ENCODE measurements at places on chromosomes 11 and 22.

GRCh38 chr11:68122936-68123539 is 1.9 kb upstream of the CHKA start:
- DNase-seq: no peak

DNA sequence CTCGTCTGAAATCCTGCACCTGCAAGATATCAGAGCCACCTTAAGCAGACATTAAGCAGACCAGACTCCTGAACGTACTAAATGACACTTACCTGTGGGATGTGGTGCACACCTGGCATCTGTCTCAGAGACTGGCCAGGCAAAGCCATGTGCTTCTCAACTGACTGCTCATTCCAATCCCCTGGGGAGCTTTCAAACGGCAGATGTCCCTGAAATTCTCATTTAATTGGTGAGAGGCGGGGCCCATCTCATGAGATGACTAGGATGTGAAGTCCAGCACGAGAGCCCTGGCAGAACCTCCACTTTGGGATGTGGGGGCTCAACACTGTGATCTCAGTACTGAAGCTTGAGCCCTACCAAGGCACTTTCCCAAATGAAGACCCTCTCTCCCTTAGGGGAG is 84.9 kb upstream of the HMGXB4 start:
- DNase-seq: no peak

DNA sequence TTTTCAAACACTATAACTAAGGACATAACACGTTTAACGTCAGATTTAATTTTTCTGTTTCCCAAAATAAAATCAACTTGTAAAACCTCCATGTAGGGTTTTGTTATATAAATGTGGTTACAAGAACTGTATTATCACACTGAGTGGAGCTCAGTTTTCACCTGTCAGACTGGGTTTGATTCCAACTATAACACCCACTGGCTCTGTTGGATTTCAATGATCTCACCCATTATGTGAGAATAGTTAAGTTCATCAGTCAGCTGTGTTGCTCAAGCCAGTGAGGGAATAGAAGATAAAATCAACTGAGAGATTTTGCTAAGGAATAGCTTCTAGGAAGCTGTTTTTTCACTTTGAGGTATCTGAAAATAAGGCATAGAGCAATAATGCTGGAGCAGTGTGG is 5.1 kb upstream of the OR52R1 start:
- no peak for DNase-seq

GRCh38 chr11:15912291-15912690 is 444.1 kb downstream of the SOX6 start:
- no peak for DNase-seq

- DNase-seq: no peak
These were observed 45.5 kb downstream of the ADM start for GRCh38 chr11:10350334-10350733.

DNA sequence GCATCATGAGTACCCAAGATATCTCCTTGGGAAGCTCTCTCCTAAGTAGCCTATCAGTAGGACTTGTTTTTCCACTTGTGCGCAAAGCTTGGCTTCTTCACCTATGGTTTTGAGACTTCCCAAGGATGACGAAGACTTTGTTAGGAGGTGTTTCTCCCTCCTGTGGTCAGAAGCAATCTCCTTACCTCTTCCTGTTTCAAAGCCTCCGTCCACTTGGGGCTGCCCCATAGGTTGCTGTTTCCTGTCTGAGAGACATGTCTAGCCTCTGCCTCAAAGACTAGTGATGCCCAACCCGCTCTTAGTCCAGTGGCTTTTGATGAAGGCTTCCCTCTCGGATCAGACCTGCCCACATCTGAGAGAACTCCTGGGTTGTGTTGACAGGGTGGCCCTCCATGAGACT is 92.9 kb downstream of the TRAF6 start:
- no peak for DNase-seq

GRCh38 chr11:116595305-116595880 is 177.4 kb downstream of the BUD13 start:
- no peak for DNase-seq

DNA sequence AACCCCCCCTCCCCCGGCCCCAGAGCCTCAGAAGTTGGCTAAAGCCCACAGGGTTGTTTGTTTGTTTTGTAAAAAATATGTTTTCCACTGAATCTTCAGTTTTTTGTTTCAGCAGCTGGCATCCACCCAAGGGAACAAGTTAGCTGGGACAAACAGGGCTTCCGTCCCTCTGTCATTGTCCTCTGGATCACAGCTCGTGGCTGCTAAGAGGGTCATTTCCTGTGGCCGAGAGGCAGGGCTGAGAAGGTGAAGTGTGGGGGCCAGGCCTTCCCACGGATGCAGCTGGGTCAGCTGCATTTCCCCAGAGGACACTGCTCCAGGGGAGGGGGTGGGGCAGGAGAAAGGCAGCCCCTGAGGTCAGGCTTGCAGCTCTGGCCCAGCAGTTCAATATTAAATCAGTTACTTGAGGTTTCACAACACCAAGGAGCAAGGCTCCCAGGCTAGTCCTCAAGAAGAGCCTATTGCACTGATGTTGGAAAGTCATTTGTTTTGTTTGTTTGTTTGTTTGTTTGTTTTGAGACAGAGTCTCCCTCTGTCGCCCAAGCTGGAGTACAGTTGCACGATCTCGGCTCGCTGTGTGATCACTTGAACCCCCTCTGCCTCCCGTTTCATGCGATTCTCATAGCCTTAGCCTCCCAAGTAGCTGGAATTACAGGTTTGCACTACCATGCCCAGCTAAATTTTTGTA is 34.4 kb upstream of the SMTN start:
- peak; percentile 59 for DNase-seq

DNA sequence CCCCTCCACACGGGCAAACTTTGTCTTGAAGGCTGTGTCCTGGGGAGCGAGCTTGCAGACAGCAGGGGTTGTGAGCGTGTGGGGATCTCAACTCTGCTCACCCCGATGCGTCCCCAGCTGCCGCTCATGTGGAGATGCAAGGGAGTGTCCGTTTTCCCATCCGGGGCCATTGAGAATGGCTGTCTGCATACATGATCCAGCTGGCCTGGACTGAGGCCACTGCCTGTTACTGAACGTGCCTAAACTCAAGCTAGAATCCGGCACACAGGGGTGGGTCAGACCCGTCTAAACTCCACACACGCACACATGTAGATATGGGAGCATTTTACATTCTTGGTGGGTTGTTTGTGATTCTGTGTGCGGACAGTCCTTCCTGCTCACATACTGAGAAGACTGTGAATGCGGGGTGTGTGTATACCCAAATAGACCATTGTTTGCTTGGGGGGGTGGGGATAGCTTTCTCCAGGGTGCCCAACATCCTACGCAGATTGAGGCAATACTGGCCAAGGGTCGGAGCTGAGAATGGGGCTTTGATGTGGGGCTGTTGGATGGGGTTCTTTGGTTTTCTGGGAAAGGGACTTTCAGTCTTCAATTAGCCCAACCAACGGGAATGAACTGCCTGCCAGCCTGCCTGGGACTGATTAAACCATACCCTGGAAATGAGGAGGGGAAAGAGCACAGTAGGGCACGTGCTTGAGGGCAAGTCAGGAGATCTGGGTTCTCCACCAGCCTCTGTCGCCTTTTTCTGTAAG is 60.4 kb downstream of the ST3GAL4 start:
- DNase-seq: peak; percentile 68

- no peak for DNase-seq
These were observed 65.6 kb downstream of the INSC start for GRCh38 chr11:15180212-15180792.

GRCh38 chr11:61281581-61282250 is 13.4 kb downstream of the VWCE start:
- DNase-seq: no peak

GRCh38 chr11:104917271-104918112 is 19.2 kb upstream of the CASP12 start:
- no peak for DNase-seq

- DNase-seq: no peak
These were observed 1.6 kb downstream of the APOL2 start for GRCh38 chr22:36237462-36238372.
